ENCODE measurements at places on chromosomes 5 and 9.

DNA sequence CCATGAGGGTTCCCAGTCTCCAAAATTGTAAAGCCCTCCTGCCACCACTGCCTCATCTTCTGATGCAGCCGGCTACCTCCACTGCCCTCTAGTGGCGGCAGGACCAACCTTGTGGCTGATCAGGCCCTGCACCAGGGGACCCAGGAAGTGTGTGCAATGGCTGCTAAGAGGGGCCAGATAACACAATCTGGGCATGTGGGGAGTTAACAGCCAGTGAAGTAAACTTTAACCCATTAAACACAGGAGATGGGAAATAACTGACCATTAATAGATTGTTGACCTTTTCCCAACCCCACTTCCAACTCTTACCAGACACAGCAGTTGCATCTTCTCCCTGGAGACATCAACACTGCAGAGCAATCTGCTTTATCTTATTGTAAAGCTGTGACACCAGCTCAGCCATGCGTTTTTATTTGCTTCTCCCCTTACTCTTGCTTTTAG lies 63.3 kb downstream of the FREM1 start:
- DNase-seq: no peak

DNA sequence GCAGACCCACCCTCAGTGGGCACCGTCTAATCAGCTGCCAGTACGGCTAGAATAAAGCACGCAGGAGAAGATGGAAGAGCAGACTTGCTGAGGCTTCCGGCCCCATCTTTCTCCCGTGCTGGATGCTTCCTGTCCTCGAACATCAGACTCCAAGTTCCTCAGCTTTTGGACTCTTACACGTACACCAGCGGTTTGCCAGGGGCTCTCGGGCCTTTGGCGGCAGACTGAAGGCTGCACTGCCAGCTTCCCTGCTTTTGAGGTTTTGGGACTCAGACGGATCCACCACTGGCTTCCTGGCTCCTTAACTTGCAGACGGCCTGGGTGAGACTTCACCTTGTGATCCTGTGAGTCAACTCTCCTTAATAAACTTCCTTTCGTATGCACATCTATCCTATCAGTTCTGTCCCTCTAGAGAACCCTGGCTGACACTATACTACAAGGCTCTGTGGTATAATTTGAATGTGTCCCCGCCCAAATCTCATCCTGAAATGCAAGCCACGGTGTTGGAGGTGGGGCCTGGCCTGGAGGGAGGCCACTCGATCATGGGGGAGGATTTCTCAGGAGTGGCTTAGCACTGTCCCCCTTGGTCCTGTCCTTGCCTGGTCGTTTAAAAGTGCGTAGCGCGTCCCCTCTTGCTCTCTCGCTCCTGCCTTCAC lies 31.1 kb upstream of the NRARP start:
- no peak for DNase-seq

DNA sequence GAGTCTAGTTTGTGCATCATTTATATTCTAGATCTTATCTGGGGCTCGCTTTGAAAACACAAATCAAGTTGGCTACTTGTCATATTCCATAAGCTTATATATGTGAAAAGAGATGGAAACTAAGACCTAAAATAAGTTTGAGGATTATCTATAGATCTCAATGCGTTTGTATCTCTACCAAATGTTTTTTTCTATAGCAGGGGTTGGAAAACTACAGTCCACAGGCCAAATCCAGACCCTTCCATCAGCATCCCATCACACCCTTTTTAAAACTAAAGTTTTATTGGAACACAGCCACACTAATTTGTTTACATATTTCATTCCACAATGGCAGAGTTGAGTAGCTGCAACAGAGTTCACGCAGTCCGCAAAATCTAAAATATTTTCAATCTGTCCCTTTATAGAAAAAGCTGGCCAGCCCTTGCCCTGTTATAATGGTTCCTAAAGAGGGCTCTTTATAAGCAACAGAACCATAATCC lies 230.0 kb downstream of the ADAMTSL1 start:
- no peak for DNase-seq

DNA sequence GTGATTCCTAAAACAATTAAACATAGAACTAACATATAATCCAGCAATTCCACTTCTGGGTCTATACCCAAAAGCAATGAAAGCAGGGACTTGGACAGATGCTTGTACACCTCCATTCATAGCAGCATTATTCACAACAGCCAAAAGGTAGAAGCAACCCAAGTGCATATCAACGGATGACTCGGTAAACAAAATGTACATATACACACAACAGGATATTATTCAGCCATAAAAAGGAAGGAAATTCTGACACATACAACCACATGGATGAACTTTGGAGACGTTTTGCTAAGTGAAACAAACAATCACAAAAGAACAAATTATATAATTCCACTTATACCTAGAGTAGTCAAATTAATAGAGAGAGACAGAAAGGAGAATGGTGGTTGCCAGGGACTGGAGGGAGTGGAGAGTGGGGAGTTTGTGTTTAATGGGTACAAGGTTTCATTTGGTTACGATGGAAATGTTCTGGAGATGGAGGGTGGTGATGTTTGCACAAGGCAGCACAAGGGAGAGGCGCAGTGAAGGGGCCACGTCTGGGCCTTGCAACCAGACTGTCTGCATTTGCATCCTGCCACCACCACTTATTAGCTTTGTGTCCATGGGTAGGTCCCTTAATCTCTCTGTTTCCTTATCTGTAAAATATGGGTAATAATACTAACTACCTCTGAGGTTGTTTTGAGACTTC lies 36.3 kb upstream of the RLN1 start:
- no peak for DNase-seq

- DNase-seq: no peak
These were observed 285.9 kb downstream of the ARHGEF28 start for GRCh38 chr5:73911761-73912393.

- no peak for DNase-seq
These were observed 1.5 kb downstream of the NDFIP1 start for GRCh38 chr5:142110046-142110531.
